ENCODE measurements at places on chromosomes 2 and 18.

DNA sequence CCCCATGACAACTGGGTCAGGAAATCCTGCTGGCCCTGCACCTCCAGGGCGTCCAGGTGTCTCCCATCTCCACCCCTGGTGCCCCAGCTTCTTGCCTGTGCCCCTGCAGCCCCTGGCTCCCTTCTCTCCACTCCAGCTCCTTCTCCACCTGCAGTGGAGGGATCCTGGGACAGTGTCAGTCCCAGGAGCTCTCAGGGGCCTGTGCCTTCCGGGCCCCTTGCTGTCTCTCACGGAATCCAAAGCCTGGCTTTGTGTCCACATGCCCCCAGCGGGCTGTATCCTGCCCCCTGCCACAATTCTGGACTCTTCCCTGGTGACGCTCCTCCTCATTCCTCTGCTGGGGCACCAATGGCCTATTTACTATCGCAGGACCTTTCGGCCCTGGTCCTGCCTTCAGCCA lies 58.2 kb downstream of the MYT1L start:
- DNase-seq: no peak

- peak; percentile 41 for DNase-seq
Measured at GRCh38 chr2:198054299-198054698, 249.9 kb downstream of the PLCL1 start.

- DNase-seq: no peak
Measured at GRCh38 chr18:59569390-59569791, 127.8 kb downstream of the CCBE1 start.

- no peak for DNase-seq
Measured at GRCh38 chr2:62631160-62632085, 74.1 kb upstream of the EHBP1 start.

- DNase-seq: no peak
Measured at GRCh38 chr2:32182667-32183066, 17.0 kb downstream of the SLC30A6 start.

DNA sequence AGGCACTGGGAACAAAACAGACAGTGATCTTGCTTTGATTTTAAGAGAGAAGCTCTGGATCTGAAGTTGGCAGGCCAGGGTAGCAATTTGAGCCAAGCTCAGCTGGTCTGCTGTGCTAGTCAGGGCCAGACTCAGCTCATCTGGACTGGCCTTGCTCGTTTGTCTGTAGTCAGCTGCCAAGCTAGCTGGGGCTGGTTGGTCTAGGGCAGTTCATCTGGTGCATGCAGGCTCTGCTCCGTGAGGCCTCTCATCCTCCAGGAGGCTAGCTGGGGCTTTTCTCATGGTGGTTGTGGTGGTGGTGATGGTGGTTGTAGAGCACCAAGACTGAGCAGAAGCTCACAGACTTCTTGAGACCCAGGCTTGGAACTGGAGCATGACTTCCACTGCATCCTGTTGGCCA lies 10.3 kb downstream of the FBLN7 start:
- DNase-seq: no peak

- DNase-seq: peak; percentile 86
Measured at GRCh38 chr2:173288561-173288960, 66.1 kb upstream of the CDCA7 start.

- DNase-seq: no peak
Measured at GRCh38 chr2:223532161-223532560, 70.0 kb downstream of the SCG2 start.

DNA sequence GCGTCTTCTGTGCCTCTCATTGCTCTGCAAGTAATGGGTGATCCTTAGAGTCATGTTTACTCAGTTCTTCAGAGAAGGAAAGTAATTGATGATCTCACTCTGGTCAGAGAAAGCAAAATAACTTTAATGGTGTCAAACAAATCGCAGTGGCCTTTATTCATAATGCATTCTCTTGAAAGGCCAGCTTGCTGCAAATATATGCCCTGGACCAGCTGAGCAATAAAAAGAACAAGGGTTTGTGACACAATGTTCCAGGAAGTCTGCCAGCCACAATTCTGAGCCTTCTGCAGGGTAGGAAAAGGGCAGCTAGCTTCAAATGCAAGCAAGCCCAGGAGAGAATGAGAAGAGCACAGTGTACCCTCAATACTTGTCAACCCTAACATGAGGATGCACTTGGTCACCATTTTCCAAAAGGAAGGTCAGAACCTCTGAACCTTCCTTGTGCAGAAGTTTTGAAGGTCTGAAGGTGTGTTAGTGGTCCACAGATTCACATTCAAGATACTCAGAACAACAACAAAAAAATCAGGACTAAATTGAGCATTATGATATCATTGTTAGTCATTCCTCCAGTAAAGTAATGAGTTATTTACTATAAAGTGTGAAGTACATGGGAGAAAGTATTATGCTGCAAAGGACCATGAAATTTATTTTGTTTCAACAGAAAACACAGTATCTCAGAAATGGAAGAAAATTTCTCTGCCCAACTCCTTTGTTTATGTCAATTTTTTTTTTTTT lies 355.6 kb downstream of the PAX3 start:
- peak; percentile 33 for DNase-seq

DNA sequence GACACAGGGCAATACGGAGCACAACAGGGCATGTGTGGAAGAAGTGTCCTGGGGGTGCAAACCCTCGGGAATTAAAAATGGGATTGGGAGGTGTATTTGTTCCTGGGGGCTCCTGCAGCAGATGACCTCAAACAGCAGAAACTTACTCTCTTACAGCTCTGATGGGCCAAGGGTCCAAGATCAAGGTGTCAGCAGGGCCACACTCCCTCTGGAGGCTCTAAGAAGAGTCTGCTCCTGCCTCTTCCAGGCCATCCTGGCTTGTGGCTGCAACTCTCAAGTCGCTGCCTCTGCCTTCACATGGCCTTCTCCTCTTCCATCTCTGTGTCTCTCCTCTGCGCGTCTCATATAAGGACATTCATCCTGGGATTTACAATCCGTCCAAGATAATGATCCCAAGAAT lies 12.4 kb upstream of the SPATA3 start:
- no peak for DNase-seq

DNA sequence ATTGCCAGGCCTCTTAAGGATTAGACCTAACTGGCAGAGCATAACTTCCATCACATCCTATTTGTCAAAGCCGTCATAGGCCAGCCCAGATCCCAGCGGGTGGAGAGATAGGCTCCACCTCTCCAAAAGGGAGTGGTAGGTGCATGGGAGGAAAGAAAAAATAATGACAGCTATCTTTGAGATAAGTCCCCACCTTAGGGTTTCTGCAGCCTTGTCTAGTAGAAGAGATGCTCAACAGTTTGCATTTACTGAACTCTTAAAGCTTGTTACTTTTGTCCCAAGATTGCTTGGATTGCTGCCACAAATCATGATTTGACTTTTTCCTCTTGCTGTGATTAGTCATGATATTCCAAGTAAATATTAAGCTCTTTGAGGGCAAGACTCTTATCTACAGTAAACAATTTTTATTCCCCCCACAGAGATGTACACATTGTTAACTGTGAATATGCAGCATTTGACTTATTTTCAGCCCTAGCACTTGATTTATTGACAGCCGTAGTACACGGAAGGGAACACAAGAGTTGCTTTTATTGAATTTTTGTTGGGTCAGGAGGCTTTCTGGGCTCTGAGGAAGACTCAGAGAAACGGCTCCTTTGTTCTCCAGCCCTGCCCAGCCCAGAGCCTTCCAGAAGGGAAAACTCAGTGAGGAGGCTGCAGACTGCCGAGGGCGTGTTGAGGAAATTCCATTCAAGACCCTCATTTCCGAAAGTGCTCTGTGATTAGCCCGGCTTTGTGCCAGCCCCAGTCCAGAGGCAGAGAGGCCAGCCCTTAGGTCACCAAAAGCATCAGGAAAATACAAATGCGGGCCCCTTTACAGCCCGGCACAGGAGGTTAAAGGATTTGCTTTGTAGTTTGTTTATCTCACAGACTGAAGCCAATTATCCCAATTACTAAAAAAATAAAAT lies 75.5 kb upstream of the ZNF532 start:
- DNase-seq: peak; percentile 82

DNA sequence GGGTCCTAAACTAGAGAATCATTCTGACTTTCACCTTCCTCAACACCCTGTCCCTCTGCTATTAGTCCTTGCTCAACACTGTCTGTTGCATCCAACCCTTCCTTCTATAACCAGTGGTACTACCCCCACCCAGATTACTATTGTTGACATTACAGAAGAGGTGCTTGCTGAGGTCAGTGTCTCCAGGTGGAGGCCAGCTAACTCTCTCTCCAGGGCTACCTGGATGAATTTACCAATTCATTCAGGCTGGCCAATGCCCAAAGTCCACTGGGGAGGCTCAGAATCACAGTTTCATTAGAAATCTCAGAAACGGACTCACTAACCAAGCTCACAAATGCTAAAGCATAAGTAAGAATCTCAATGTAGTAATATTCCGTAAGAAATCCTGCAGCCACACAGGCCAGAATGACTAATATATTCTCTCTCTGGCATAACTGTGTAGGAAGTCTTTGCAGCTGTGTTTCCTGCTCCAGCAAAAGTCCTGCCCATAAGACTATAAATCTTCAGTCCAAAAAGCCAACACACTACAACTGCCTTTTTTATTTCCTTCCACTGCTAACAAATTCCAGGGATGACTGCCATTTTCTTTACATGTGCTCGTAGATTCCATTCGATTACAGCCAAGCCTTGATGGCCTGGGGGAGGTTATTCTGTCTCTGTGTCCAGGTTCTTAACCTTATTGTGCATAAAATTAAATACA lies 10.0 kb upstream of the TTR start:
- no peak for DNase-seq

DNA sequence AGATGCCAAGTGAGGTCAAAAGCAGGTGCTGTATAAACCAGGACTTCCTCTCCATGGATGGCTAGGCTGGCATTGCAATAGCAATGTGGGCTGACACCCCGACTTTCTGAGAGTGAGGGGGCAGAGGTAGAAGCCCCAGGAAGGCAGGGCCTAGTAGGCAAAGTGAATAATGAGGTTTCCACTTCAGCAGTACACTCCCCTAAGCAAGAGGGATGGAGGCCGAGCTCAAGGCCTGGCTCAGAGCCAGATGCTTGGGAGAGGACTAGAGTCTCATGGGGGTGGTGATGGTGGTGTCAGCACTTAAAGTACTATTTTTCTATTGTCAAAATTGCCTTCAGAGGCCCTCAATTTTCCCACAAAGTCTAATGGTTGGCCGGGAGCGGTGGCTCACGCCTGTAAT lies 41.6 kb upstream of the HK2 start:
- no peak for DNase-seq

GRCh38 chr2:37767959-37768925 lies 96.8 kb upstream of the CDC42EP3 start:
- DNase-seq: peak; percentile 95

- DNase-seq: no peak
Measured at GRCh38 chr2:70939001-70939838, 3.5 kb downstream of the ATP6V1B1 start.

GRCh38 chr2:11534071-11534745 lies 363 bp downstream of the GREB1 start:
- DNase-seq: no peak

GRCh38 chr2:147603447-147603846 lies 241.4 kb upstream of the ACVR2A start:
- no peak for DNase-seq

GRCh38 chr2:239626961-239627592 lies 226.3 kb upstream of the HDAC4 start:
- DNase-seq: no peak

- no peak for DNase-seq
Measured at GRCh38 chr2:205696927-205697441, 14.7 kb downstream of the NRP2 start.

DNA sequence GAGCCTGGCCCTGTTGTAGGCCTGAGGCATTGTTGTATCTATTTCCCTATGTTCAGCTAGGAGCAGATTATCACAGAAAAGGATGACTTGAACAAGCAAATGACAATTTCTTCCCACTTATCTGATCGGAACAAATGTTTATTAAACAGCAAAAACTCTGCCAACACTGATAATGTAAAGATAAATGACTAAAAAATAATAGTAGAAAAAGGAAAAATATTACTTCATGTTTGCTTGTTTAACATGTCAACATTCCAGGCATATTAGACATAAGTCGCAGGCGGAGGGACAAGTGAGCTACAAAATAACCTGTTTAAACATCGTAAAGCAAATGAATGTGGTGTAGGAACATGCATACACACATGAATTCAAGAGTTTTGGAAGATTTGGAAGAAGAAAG lies 257.9 kb downstream of the TMX3 start:
- peak; percentile 51 for DNase-seq

DNA sequence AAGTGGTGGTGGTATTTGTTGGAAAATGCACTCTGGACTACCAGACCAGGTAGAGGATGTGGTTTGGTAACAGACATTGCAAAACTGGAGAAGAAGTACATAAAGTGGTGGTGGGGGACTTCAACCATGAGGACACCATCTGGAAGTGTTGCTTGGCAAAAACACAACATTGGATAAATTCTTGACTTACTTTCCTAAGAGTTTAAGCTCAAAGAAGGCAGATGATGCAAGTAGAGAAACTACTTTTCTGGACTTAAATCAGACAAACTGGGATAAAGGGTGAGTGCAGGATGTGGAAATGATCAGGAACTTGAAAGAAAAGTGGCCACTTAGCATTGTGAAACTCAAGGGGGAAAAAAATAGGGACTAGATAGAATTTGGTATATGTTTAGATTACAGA lies 487.4 kb downstream of the ZEB2 start:
- no peak for DNase-seq

- no peak for DNase-seq
Measured at GRCh38 chr2:215901796-215902195, 111.6 kb downstream of the MREG start.

DNA sequence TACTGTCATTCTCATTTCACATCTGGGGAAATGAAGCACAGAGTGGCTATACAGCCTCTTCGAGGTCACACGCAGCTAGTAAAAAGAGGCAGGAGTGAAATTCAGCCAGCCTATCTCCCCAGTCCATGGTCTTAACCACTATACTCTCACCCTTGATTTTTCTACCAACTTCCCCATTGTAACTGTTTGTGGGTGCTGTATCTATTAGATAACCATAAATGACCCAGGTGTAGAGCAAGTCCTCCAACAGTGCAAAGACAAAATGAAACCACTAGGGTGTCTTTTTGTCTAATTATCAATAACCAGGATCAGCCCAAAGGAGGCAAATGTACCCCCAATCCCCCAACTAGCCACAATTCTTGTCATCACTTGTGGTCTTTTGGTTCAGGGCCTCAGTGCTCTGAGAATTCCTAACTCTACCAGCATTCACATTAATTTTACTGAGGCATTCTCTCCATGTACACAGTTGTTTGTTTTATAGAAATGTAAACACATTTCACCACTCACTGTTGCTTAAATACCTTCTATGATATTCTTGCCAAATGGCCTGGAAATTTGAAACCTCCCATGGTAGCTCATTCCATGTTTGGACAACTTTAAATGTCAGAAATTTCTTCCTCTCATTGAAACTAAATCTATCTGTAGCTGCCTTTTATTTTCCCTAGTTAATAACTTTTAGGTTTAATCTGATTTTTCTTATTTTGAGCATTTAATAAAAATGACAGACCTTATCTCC lies 58.7 kb downstream of the SLC40A1 start:
- no peak for DNase-seq

DNA sequence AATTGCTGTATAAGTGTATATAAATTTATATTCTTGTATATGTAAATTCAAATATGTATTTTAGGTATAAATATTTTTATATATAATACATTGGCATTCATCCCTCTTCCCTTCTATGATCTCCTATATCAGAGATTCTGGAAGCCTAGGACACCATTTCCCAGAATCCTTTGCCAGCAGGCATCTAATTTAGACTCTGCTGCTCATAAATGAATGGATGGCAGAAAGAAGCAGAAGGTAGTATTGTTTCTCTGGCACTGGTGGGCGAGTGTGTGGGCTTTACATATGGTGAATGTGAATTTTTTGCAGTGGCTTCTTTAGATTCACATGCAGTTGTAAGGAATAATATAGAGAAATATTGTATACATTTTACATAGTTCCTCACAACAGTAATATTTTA lies 215.2 kb upstream of the THSD7B start:
- DNase-seq: no peak

GRCh38 chr2:38192976-38193375 lies 117.0 kb upstream of the CYP1B1 start:
- no peak for DNase-seq
